ENCODE measurements at places on chromosomes 6 and 20.

DNA sequence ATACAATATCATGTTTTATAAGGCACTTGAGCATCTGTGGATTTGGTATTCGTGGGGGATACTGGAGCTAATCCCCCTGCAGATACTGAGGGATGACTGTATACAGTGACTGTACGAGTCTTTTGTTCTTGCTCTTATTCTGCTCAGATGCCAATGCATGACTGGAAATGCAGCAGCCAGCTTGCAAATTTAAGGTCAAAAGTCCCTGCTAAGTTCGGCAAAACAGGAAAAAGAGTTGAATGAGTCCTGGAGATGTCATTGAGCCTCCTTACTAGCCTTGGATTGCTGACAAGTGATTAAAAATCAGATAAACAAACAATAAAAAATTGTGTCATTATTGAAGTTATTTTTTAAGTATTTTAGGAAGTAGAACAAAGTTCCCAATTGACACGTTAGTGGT, 599.3 kb upstream of the IMPG1 start:
- DNase-seq: no peak

GRCh38 chr20:34468951-34469350, 47.3 kb upstream of the DYNLRB1 start:
- DNase-seq: no peak

GRCh38 chr6:137036566-137037300, 8.0 kb downstream of the IL20RA start:
- no peak for DNase-seq

DNA sequence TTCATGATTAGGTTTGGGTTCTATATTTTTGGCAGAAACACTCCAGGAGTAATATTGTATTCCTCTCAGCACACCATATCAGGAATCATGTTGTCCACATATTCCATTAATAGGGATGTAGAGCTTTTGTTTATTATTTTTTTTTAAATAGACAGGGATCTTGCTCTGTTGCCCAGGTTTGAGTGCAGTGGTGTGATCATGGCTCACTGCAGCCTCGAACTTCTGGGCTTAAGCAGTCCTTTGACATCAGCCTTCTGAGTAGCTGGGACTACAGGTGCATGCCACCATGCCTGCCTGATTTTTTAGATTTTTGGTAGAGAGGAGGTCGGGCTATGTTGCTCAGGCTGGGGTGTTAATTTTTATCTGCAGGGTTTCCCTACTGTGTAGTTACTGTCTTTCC, 12.0 kb downstream of the SCAF8 start:
- DNase-seq: no peak

Measured in AG10803 (cell line).